Thoracic aorta (tissue), 2 donors: ENCODE measurements at places on chromosomes 4 and X. TPM values are rescaled to one million over a fixed set of nuclear protein-coding genes. Genes with fewer than 3 reads are reported as not detected.

- no peak for DNase-seq
- no peak overlapping the region for H3K27ac ChIP-seq
- H3K36me3 ChIP-seq: no peaks in the 10 kb centered on the region
- no peaks in the 10 kb centered on the region for H3K4me1 ChIP-seq
Measured at GRCh38 chr4:77992581-77992980, 64.5 kb upstream of the FRAS1 start.

- no peaks in the 10 kb centered on the region for H3K36me3 ChIP-seq
- no peak overlapping the region for H3K4me3 ChIP-seq
Measured at GRCh38 chr4:119667802-119668201, 39.2 kb upstream of the PDE5A start.

Gene CSAG2
- not detected for total RNA-seq

- DNase-seq: no peak
- peaks cover 14% of the 10 kb centered on the region for H3K4me1 ChIP-seq
- no peak overlapping the region for H3K27ac ChIP-seq
Measured at GRCh38 chr4:57018980-57019379, 40.3 kb downstream of the POLR2B start.

DNA sequence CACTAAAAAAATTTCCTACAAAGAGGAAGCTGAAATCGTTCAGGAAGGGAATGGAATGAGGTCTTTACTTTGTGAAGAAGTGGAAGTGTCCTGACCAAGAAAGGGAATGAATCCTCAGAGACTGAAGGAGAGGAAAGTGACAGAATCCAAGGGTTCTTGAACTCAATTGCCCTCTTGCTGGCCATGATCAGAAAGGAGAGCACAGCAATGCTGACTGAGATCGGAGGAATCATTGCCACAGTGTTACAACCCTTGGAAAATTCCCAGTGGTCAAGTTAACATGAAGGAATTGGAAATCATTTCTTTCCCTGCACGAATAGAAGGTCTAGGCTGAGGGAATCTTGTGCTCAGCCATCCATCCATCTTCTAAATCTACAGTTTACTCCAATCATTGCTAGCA, 190.0 kb upstream of the NEIL3 start:
- no peak overlapping the region for H3K4me3 ChIP-seq
- no peak overlapping the region for H3K27ac ChIP-seq
- no peaks in the 10 kb centered on the region for H3K4me1 ChIP-seq

Gene GUCY2F
- not detected for total RNA-seq

- no peaks in the 10 kb centered on the region for H3K4me1 ChIP-seq
- peaks cover 2% of the 10 kb centered on the region for H3K36me3 ChIP-seq
- no peak overlapping the region for H3K27ac ChIP-seq
- H3K27me3 ChIP-seq: no peaks in the 10 kb centered on the region
Measured at GRCh38 chr4:42578187-42578586, 78.7 kb downstream of the ATP8A1 start.

Gene PGAM4
- not detected for total RNA-seq

- no peak overlapping the region for H3K4me3 ChIP-seq
- DNase-seq: no peak
- no peaks in the 10 kb centered on the region for H3K36me3 ChIP-seq
- H3K4me1 ChIP-seq: no peaks in the 10 kb centered on the region
- no peaks in the 10 kb centered on the region for H3K27me3 ChIP-seq
- H3K27ac ChIP-seq: no peak overlapping the region
Measured at GRCh38 chr4:134122903-134123302, 78.7 kb downstream of the PABPC4L start.

Gene MID2
- 34.1 TPM for total RNA-seq

- H3K4me1 ChIP-seq: no peaks in the 10 kb centered on the region
- H3K36me3 ChIP-seq: no peaks in the 10 kb centered on the region
- H3K4me3 ChIP-seq: no peak overlapping the region
- no peak overlapping the region for H3K27ac ChIP-seq
Measured at GRCh38 chr4:1414831-1415680, 8.8 kb upstream of the NKX1-1 start.

Gene NFXL1
- total RNA-seq: 5.6 TPM

DNA sequence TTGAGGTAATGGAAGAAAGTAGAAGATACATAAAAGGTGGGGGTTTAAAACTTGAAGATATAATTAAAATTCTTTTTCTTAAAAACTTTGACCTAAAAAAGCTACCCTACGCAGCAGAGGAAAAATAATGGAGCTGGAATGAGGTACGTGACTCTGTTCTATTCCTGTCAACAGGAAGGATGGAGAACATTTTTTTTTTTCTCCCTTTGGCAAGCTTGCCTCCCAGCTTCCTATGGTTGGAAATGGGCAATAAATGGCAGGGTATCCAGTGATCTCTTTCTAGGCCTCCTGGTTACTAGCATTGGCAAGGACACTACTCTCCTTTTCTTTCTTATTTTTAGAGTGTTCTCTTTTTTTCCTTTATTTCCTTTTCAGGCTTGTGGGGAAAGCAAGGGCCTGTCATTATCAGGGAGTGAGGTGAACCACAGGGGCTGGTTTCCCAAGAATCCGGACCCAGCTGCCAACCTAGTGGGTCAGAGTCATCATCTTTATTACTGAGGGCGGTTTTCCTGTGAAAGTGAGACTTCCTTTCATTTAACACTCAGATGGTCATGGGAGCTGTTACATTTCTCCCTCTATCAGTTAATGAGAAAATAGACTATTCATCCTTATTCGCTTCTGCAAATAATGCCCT, 224.6 kb downstream of the SPRY1 start:
- no peaks in the 10 kb centered on the region for H3K36me3 ChIP-seq
- peaks cover 20% of the 10 kb centered on the region for H3K4me1 ChIP-seq
- peak overlapping the region; percentile 20 for H3K4me3 ChIP-seq
- H3K27ac ChIP-seq: peak overlapping the region; percentile 87
- DNase-seq: no peak

- DNase-seq: no peak
- H3K27ac ChIP-seq: no peak overlapping the region
- H3K36me3 ChIP-seq: no peaks in the 10 kb centered on the region
- peaks cover 4% of the 10 kb centered on the region for H3K4me1 ChIP-seq
Measured at GRCh38 chr4:71261633-71262121, 77.1 kb upstream of the SLC4A4 start.

Gene OPHN1
- 5.0 TPM for total RNA-seq
